ENCODE measurements at places on chromosomes 2 and 18. TPM values are rescaled to one million over a fixed set of nuclear protein-coding genes. Genes with fewer than 3 reads are reported as not detected.

DNA sequence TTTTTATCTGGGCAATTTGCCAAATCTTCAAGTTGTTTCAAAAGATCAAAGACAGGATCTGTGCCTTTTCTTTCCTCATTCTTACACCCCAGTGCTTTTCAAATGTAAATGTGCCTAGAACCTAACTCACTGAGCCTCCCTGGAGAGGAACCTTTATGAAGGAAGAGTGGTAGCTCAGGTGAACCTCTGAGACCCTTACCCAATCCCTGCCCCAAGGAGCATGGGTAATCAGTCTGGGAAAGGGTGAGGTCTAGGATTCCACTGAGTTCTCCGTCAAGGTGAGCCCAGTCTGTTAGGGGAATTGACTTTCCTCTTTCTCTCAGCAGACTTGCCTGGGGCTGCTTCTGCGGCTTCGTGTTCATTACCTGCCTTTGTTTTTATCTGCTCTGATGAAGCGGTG is 88.1 kb upstream of the MAP4K4 start:
- DNase-seq = no peak

- no peak for DNase-seq
Measured at GRCh38 chr2:150389447-150389846, 98.0 kb downstream of the RND3 start.

- no peak for DNase-seq
Measured at GRCh38 chr2:33607905-33608304, 8.8 kb upstream of the FAM98A start.

FEV gene
- total RNA-seq = not detected

Measured in Karpas-422 (cell line).